Epithelial cell of proximal tubule (primary cell): ENCODE measurements at places on chromosomes 4 and X. TPM values are rescaled to one million over a fixed set of nuclear protein-coding genes. Genes with fewer than 3 reads are reported as not detected.

- no peak for DNase-seq
Observed at GRCh38 chr4:139938414-139938813, 215.6 kb downstream of the MAML3 start.

DNA sequence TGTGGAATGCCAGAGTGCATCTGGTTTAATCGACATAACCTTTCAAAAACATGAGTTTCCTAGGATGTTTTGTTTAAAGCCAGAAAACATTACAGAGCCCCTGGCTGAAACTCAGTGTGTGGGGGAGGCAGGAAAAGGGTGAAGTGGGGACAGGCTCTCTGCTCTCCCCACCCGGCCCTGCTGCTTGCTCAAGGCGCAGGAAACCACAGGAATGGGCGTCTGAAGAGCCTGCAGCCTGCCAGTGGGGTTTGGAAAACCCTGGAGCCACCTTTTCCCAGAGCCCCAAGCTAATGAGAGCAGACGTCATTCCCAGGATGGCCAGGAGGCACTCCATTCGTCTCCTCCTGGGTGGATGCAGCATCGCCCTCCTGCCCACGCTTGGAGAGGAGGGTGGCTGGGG is 240.6 kb downstream of the AFAP1 start:
- DNase-seq = no peak

- DNase-seq = no peak
Observed at GRCh38 chrX:134570509-134570846, 87.8 kb downstream of the PLAC1 start.

DNA sequence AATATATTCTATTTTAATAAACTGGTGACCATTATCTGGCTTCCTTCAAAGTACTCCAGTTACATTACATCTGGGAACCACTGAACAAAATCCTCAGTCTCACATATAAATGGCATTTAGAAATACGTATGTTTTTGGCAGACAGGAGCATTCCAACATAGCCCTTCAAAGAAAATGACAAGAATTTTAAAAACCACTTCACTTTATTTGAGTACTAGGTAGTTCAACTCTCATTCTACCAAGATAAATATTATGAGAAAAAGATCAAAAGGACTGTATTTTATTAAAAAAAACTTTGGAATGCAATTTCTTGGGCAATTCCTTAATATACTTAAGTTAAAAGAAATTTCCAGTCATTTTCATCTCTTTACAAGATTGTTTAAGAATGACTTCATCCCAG is 17.6 kb downstream of the TNIP3 start:
- DNase-seq = no peak

GRCh38 chrX:132489578-132490419 is 961 bp upstream of the MBNL3 start:
- DNase-seq = no peak

GRCh38 chrX:132009350-132009749 is 13.8 kb upstream of the STK26 start:
- DNase-seq = no peak

GRCh38 chrX:10244915-10245622 is 88.3 kb downstream of the CLCN4 start:
- DNase-seq = no peak

DNA sequence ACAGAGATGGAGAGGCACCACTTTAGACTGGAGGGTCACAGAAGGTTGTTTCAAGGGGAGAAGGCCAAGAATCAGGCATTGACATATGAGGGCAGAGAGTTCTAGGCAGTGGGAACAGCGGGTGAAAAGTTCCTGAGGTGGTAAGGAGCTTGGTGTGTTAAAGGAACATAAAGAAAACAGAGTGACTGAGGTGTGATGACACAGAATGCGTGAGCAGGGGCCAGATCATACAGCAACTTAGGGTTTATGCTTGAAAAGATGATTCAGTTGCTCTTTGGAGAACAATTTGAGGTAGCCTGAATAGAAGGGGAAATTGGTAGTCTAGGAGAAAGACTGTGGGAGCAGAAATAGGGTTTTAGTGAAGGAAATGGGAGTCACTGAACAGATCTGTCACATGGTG is 179.2 kb downstream of the AMELX start:
- DNase-seq = no peak

- no peak for DNase-seq
Observed at GRCh38 chr4:10441512-10441911, 15.7 kb downstream of the ZNF518B start.

DNA sequence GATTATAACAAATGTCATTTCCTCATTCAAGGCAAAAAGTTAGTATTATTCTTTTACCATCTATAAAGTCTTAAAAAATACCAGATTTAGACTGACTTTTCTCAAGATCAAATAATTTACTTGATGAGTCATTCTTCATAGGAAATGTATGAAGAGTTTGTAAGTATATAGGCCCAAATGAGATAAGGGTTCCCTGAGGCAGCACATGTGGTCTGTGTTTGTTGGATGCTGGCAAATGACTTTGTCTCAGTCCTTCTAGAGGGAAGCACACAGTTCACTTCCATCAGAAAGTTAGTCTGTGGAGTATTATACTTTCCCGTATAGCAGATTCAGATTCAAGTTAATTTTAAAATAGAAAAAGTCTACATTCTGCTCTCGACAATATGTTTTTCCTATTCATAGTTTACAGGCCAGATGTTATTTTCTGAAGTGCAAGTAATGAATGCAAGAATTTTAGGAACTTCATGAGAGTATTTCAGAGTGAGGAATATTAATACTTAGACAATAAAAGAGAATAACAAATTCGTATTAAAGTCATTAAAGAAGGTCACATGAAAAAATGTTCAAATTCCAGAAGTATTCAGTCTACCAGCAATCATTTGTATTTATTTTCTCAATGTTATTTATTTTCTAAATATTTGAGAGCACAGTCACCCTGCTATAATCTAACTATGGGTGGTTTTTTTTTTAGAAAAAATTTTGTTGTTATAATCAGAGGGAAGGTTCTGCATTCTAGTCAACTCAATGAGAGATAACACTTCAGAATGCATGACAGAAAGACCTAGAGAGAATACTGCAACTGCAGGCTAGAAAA is 601.8 kb upstream of the ZFP42 start:
- no peak for DNase-seq

DNA sequence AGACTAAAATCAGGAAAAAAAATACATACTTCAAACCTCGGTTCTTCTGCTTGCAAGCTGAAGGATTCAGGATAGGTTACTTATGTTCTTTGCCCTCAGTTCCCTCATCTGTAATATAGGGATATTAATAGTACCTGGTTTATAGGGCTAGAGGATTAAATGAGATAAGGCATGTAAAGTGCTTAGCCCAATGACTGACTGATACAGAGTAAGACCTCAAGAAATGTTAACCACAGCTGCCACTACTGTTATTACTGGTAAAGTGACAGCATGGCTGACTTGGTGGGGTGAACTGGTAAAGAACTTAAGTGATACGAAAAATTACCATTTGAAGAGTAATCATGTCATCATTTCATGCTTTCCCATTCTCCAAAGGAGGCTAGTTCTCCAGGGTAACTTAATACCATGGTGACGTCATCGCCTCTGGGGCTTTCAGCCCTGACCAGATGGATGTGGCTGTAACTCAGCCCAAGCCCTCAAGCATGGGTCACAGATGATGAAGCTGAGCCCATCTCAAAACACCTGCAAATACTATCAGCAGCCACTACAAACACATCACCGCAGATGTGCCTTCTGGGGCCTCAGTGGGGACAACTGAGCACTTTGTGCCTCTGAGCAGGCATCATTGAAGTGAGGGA is 44.5 kb upstream of the SCML1 start:
- DNase-seq = no peak

DNA sequence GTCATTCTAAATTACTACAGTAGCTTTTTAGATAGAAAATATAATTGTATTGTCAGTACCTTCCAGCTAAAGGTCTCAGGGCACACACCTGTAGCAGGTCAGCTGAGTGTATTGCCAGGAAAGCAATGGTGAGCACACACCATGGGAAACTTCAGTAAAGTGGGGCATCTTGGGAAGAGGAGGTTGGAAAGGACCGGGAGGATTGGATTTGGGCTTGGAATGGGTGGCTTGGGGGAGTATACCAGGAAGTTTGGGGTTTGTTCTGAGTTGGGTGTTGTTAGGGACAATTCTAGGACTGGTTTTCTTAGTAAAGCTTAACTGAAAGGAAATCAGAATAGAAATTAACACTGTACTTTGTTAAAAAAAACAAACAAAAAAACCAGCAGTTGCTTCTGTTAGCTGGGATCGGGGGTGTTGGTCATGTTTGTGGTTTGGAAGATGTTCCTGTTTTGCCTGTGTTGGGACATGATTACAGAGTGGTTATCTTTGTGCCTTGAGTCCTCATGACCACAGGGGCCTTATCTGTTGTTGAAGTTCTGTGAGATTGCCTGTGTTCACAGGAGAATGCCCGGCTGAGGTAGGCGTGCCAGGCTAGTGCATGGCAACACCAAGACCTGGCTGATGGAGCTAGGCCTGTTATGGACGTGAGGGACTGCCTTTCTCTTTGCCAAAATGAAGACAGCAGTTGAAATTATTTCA is 35.1 kb downstream of the PRIMPOL start:
- DNase-seq = no peak

DNA sequence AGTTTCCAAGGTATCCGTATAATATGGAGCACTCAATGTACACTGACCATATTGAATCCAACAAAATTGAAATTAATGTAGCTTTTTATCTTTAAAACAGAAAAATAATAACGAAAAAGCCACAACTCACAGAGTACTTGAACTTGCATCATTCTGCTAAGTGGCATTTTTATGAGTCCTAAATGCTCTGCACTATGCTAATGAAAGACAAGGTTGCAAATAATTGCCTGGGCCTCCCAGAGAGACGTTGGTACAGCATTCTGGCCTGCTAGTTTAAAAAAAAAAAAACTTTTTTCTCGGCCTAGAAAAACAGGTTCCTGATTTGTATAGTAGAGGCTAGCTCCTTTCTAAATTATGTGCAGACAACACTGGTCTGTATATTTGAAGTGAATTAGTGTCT is 4.3 kb upstream of the FAM9B start:
- no peak for DNase-seq

- no peak for DNase-seq
Observed at GRCh38 chr4:94551643-94552564, 100.2 kb downstream of the PDLIM5 start.

GRCh38 chr4:132587626-132588025 is 561.5 kb upstream of the PCDH10 start:
- no peak for DNase-seq

DNA sequence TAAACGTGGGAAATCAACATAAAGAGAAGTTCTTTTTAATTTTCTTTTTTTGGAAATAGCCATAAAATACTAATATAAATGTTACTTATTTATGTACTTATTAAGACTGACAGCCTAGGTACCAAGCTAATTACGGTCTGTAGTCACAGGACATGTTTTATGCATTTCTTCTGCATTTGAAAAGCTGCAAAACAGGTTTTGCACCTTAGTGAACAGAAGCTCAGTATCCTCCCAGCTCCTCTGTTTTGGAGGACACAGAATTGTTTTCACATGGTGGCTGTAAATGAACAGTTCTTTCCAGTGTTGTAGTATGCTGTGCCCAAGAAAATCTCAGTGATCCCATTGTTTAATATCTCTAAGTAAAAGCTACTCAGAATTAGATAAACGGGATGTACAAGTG is 1788.0 kb upstream of the TENM3 start:
- no peak for DNase-seq

DNA sequence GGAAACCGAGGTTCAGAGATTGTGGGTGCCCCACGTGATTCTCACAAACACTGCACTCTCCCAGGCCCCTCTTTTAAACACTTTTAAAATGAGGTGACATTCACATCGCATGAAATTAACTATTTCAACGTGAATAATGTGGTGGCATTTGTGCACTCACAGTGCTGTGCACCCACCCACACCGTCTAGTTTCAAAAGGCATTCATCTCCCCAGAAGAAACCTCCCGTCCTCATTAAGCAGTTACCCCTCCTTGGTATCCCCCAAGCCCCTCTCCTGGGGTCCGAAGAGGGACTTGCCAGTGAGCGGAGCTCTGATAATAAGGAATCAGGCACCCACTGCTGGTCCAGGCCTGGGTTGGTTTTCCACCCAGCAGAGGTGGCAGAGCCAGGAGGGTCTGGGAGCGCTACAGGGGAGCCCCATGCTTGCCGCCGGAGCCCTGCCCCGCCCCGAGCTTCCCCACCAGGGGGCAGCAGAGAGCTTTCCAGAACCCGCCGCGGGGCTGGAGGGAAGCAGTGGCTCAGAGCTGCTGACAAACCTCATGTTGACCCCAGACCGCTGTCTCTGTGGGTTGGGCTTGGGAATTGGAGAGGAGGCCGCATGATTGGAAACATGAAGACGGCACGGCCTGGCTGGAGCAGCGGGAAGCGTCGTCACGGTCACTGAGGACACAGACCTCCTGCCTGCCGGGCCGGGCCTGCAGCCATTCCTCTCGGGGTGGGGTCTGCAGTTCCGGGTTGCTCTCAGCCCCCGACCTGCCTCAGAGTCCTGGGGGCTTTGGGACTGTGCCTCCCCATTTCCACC is 27.5 kb upstream of the HTRA3 start:
- DNase-seq = no peak

GRCh38 chrX:27860337-27860736 is 52.5 kb downstream of the MAGEB10 start:
- no peak for DNase-seq

GRCh38 chr4:138190452-138190858 is 51.7 kb downstream of the SLC7A11 start:
- DNase-seq = no peak

TMEM47 gene
- total RNA-seq = 8.2 and 11.9 TPM in 2 replicates

PAGE2B gene
- not detected in 2 replicates for total RNA-seq

PDCL2 gene
- total RNA-seq = not detected in 2 replicates

EDA gene
- 0.80 and 1.6 TPM in 2 replicates for total RNA-seq

CITED1 gene
- not detected in 2 replicates for total RNA-seq

FAM9B gene
- not detected in 2 replicates for total RNA-seq

UGT2B7 gene
- 0.12 and 21.3 TPM in 2 replicates for total RNA-seq

TACC3 gene
- 94.4 and 119 TPM in 2 replicates for total RNA-seq

SOWAHB gene
- 9.4 and 10.1 TPM in 2 replicates for total RNA-seq
